Suprapubic skin (tissue), 4 donors: ENCODE measurements at places on chromosomes 2 and 18. TPM values are rescaled to one million over a fixed set of nuclear protein-coding genes. Genes with fewer than 3 reads are reported as not detected.

LAMA3 gene
- total RNA-seq, result 233 TPM

- no peak for DNase-seq
- no peaks in the 10 kb centered on the region for H3K27me3 ChIP-seq
- H3K4me1 ChIP-seq, result no peaks in the 10 kb centered on the region
- H3K36me3 ChIP-seq, result no peaks in the 10 kb centered on the region
- no peak overlapping the region for H3K4me3 ChIP-seq
- H3K27ac ChIP-seq, result no peak overlapping the region
Measured at GRCh38 chr2:12514631-12515437, 201.9 kb upstream of the TRIB2 start.

- no peak overlapping the region for H3K4me3 ChIP-seq
- peak; percentile 72 for DNase-seq
- H3K4me1 ChIP-seq, result peaks cover 30% of the 10 kb centered on the region
- H3K36me3 ChIP-seq, result no peaks in the 10 kb centered on the region
Measured at GRCh38 chr2:240985881-240986786, 12.3 kb upstream of the SNED1 start.

C1QL2 gene
- not detected for total RNA-seq

GRCh38 chr2:236607471-236608187 is 38.0 kb downstream of the ACKR3 start:
- no peaks in the 10 kb centered on the region for H3K36me3 ChIP-seq
- H3K27me3 ChIP-seq, result peaks cover 11% of the 10 kb centered on the region
- H3K4me1 ChIP-seq, result peaks cover 12% of the 10 kb centered on the region
- no peak for DNase-seq
- no peak overlapping the region for H3K27ac ChIP-seq

DNA sequence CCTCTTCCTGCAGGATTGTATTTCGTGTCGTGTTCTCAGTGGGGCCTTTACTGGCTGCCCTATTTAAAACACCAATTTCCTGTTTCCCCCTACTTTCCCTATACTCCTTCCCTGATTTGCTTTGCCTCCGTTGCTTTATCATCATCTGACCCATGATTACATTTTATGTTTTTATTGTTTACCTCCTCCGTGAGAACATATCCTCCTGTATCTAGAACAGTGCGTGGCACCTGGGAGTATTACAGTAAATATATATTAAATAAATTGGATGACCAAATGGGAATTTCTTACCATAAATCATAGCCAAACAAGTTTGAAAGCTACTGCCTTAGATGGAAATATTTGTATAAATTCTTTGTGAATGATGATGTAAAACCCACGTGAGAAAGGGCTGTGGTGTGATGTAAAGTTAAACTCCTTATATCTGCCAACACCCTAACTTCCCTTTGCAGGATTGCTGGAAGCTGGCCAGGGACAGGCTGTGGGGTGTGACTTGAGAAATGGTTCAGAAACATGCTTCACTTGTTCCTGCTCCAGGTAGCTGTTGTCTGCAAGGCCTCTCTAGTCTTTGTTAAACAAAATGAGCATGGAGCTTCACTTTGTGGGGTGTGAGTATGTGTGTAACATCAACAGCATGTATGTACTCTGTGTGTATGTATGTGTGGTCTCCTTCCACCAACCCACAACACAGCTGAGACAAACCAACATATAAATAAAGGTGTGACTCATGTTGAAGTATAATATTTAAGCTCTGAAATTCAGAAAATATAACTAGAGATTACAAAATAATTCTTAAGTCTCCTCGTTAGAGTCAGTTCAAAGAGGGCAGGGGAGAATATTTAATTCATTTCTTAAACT is 40.3 kb downstream of the LHCGR start:
- no peaks in the 10 kb centered on the region for H3K36me3 ChIP-seq
- no peak overlapping the region for H3K27ac ChIP-seq
- no peak overlapping the region for H3K4me3 ChIP-seq
- no peak for DNase-seq

AQP12A gene
- not detected for total RNA-seq

DNA sequence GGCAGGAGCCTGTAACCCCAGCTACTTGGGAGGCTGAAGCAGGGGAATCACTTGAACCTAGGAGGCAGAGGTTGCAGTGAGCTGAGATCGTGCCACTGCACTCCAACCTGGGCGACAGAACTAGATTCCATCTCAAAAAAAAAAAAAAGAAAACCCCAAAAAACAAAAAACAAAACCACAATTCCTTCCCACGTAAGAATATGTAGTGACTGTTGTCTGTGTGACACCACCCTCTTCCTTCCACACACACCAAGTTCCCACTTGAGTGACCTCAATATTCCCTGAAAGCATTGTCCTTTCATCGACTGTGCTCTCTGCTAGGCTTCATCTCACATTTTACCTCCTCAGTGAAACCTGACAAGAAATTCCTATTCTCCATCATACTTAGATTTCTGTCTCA is 8.8 kb upstream of the THADA start:
- no peaks in the 10 kb centered on the region for H3K4me1 ChIP-seq
- no peak overlapping the region for H3K27ac ChIP-seq
- no peak overlapping the region for H3K4me3 ChIP-seq

- no peaks in the 10 kb centered on the region for H3K27me3 ChIP-seq
- H3K36me3 ChIP-seq, result peaks cover 12% of the 10 kb centered on the region
- no peak overlapping the region for H3K4me3 ChIP-seq
- H3K27ac ChIP-seq, result no peak overlapping the region
- no peak for DNase-seq
Measured at GRCh38 chr2:66566726-66567399, 131.9 kb downstream of the MEIS1 start.
